ENCODE measurements at places on chromosomes 16 and 17. TPM values are rescaled to one million over a fixed set of nuclear protein-coding genes. Genes with fewer than 3 reads are reported as not detected.

DNA sequence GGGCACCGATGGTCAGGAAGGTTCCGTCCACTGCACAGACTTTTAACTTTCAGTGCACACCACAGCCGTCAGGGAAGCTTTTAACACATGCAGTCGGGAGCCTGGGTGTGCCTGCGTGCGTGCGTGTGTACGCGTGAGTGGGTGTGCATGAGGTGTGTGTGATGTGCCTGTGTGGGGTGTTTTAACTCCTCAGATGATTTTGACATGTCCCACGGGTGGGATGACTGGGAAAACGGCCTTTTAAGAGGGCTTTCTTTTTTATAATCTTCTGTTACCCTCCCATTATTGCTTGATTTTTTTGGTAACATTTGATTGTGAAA lies 152.7 kb upstream of the CHMP6 start:
- DNase-seq: no peak

DNA sequence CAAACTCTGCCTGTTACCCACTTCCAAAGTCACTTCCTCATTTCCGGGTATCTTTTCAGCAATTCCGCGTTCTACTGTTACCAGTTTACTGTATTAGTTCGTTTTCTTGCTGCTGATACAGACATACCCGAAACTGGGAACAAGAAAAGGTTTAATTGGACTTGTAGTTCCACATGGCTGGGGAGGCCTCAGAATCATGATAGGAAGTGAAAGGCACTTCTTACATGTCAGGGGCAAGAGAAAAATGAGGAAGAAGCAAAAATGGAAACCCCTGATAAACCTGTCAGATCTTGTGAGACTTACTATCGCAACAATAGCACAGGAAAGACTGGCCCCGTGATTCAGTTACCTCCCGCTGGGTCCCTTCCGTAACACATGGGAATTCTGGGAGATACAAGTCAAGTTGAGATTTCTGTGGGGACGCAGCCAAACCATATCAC lies 30.9 kb downstream of the PAFAH1B1 start:
- no peak for DNase-seq

GRCh38 chr16:67661101-67661761 lies 471 bp downstream of the PARD6A start:
- DNase-seq: no peak

DNA sequence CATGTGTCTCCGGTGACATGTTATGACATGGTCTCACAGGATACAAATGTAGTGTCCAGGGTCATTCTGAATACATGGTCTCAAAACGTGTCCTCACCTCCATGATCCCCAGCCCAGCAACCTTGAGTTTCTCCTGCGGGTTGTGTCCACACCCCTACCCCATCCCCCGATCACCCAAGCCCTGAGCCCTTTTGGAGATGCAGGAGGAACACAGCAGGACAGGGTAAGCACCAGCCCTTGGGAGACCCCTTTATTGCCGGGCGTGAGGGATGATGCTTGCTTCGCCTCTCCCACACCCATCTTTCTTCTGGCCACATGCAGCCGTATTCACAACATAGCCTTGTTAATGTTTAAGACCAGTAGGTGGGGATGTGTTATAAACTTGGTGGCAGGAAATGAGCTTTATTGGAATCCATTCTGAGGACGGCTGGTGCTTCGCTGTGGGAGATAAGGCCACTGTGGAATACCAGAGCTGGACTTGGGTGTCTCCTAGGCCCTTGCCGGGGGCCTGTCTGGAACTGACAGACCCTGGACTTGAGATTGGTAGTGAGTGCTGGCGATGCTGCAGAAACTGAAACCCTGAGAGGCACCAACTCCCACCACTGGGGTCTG lies 5.5 kb downstream of the TMEM132E start:
- DNase-seq: no peak

GRCh38 chr16:2787961-2788360 lies 601 bp upstream of the PRSS33 start:
- DNase-seq: no peak

GRCh38 chr16:67396159-67397035 lies 3.1 kb upstream of the TPPP3 start:
- peak; percentile 86 for DNase-seq

The LRRC75A gene
- polyA plus RNA-seq: 5.7 TPM

The KRTAP9-2 gene
- not detected for polyA plus RNA-seq

The INO80E gene
- polyA plus RNA-seq: 45.5 TPM

The CBFA2T3 gene
- polyA plus RNA-seq: 5.7 TPM

Measured in right lung (tissue), 10 donors.